ENCODE measurements at places on chromosomes 1 and 21.
A peak's percentile ranks its signal among the peaks of the same experiment; 100 is the strongest.

- no peak for DNase-seq
Observed at GRCh38 chr1:13746342-13746741, 46.4 kb downstream of the PRDM2 start.

DNA sequence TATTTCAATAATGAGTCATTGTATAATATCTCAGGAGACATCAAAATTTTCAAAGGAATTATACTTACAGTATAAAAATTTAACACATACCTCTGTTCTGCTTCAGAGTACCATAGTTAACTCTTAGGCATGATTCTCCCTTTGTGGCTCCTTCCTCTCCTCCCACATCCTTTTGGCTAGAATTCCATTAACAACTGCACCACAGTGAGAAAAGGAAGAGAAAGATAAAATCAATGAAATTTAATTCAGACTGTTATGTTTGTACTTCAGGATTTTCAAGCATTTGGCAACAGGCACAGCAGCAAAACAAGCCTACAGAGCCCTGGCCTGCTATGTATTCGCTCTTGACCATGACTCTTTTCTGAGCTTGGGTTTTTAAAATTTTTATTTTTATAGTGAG lies 57.2 kb upstream of the SGIP1 start:
- DNase-seq, result no peak

DNA sequence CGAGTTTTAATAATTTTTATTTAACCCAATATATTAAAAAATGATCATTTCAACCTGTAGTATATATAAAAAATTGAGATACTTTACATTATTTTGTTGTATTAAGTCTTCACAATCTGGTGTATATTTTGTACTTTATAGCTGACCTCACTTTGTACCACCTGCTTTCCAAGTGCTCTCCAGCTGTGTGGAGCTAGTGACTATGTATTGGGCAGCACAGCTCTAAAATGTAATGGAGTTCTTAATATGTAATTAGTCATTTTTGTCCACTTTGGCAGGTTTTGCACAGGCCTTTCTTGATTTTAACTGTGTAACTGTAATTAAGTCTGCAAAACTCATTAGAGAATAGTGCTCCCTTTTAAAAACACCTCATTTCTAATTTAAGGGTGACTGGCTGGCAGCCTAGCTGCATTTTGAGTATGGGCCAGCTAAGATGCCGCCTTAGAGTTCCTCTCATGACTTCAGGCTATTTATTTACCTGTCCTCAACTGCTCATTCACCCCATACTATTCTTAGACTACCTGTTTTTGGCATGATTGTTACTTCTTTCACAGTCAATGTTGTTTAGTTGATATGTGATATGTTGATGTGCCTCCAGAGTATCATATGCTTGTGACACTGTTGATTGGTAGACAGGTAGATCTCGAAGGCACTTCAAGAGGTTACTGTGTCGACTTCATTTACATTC lies 43.2 kb downstream of the ZYG11B start:
- DNase-seq, result peak; percentile 15

GRCh38 chr21:27804515-27804914 lies 837.6 kb upstream of the ADAMTS5 start:
- DNase-seq, result no peak

DNA sequence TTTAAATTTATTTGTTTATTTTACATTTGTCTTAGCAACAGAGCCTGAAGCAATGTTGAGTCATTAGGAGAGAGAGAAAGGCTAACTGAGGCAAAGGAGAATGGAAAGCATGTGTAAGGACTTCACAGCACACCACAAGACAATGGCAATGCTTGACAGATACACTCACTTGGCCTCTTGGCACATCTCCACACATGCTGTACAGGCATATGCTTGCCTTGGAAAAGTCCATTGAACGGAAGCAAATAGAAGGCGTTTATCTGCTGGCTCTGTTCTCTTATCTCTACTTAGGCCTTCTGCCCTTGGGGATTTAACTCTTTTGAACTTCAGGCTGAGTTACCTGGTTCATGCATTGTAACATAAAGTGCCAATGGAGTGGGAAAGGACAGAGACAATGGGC lies 262.2 kb upstream of the POU3F1 start:
- peak; percentile 21 for DNase-seq

DNA sequence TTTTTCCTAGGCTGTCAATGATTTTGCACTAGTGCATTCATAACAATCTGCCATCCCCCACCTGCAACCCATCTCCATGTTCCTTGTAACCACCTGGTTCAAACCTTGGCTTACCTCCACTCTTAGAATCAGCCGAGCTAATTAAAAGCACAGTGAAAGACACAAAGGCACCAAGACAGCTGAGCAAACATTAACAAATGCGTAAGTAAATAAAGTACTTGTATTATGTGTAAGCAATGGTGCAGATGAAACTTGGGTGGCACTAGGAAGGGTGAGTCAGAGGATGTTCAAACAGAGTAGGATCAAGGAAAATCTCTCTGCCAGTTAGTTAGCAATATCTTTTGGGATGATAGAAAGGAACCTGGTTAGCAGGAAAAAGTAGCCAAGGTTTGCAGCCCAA lies 5.1 kb upstream of the FOXJ3 start:
- no peak for DNase-seq

Data from brain (organoid and tissue), 16 donors.